Stimulated activated CD4-positive, alpha-beta T cell treated with anti-CD3 and anti-CD28 coated beads, Interleukin-4, amount 100 ng/mL, for 1 hour (primary cell): ENCODE measurements at places on chromosomes 7 and 10.

GRCh38 chr7:30412782-30413504 is 65.6 kb downstream of the NOD1 start:
- no peak for DNase-seq

DNA sequence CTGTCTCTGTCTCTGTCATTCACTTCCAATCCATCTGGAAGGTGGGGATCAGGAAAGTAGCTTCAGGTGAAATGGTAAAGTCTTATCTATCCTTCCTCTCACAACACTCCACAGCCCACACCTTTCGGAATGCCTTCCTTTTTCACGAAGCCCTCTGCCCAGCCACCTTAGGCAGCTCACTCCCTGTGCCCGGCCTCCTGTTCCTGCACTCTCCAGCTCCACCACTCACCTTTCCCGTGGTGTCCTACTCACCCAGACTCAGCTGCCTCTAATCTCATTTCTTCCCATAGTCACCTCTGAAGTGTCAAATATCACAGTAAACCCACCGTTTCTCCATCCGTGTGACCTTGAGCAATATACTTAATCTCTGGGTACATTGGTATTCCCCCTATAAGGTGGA is 100.9 kb upstream of the C7orf33 start:
- no peak for DNase-seq

GRCh38 chr7:142152076-142152475 is 40.6 kb downstream of the MGAM2 start:
- DNase-seq: no peak

DNA sequence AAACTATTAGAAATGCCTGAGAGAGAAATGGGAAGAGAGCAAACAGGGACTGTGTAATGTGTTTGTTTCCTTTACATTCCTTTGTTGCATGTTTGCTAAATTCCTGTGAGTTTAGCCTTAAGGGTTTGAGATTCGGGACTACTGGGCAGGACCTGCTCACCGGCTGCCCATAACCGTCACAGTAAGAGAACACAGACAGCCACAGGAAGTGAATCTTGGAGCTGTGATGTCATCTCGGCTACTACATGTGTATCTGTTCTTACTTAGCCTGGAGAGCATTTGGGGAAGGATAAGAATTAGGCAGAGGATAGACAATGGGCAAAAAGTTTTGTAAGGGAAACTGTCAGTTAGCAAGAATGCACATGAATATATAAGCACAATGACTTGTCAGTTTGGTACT is 485.1 kb upstream of the KLF6 start:
- no peak for DNase-seq

DNA sequence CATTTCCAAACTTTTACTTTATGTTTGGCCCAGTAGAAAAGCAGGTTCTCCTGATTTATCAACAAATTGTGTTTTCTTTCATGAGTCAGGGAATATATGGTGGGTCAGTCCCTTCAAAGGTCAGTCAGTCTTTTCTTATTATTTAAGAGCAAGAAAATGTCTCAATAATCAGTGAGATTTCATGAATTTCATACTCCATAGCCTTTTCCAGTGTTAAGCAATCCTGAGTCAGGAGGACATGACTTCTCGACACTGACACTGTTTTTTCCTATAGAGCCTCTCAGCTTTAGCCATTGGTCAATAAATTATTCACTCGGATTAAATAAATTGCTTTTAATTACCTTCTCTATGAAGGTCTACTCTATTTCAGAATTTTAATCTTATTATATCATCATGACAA is 334.5 kb downstream of the SORCS1 start:
- no peak for DNase-seq

GRCh38 chr7:28865601-28866144 is 92.5 kb downstream of the TRIL start:
- DNase-seq: no peak

DNA sequence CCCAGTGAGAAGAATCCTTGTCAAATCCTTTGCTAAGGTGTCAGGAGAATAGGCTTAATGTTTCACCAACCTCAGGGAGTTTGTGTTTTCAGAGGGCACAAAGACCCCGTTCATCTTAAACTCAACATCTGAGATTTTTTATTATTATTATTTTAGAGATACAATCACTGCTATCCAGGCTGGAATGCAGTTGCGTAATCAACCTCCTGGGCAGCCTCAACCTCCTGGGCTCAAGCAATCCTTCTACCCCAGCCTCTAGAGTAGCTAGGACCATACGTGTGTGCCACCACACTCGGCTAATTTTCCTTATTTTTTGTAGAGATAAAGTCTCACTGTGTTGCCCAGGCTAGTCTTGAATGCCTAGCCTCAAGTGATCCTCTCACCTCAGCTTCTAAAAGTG is 599.2 kb downstream of the KCNMA1 start:
- no peak for DNase-seq

DNA sequence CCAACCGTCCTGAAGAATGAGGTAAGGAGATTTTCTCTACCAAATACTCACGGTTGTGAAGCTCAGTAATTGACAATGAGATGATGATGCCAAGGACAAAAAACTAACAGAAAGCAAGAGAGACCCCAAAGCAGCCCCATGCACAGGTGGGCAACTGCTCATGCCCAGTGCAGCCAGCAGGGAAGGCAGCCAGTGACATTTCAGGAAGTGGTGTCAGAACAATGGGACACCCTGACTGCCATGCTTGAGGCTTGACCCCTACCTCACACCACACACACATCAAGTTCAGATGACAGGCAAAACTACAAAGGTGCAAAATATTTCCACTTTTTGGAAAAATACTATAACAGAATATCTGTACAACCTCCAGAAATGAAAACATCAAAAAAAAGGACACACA is 66.9 kb downstream of the CFAP46 start:
- DNase-seq: no peak

- no peak for DNase-seq
Measured at GRCh38 chr7:118140468-118140867, 43.5 kb upstream of the LSM8 start.

DNA sequence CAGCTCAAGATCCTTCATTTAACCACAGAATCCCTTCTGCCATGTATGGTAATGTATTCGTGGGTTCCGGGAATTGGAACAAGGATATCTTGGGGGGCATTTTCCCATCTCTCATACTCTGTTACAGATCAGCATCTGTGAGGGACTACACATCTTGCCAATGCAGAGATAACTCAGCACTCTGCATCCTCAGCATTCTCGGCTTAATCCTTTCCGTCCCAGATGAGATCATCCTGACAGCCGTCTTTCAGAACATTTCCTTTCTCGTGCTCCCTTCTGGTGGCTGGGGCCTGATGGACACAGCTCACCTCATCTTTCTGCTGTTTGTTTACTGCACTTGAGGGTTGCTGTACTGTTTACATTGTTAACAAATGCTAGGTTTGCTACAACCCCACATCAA is 25.3 kb downstream of the FKBP6 start:
- DNase-seq: no peak

GRCh38 chr10:107280293-107280692 is 115.8 kb upstream of the SORCS1 start:
- DNase-seq: no peak
